Right forelimb (tissue), 1 donor: ENCODE measurements at places on chromosomes 11 and 22.

DNA sequence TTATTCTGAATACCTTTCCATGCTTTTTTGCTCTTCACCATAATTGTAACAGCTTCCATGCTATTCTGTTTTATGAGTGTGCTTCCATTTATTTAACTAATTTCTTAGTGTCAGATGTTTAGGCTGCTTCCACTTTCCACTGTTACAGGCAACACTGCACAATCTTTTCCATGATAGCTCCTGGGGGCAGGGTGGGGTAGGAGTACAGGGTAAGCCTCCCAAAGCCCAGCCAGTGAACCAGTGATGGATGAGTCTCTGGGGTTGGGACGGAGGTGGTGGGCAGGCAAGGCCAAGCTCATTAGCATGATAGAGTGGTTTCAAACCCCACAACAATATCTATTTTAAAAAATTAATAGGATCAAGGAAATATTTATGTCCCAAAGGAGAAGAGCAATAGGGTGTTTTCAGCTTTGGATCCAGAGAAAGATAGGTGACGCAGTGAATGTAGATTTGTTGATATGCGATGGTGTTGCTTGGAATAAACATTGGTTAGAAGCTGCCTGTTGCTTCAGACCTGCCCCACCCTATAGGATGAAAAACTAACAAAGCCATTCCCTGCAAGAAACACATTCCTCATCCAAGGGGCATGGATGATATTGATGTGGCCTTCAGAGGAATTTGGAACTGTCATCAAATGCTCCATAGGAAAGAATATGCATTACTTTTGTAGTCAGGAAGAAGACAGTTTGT, 17.1 kb upstream of the ELF5 start:
- DNase-seq: no peak

- no peak for DNase-seq
Observed at GRCh38 chr11:17535488-17535887, 8.7 kb downstream of the USH1C start.

DNA sequence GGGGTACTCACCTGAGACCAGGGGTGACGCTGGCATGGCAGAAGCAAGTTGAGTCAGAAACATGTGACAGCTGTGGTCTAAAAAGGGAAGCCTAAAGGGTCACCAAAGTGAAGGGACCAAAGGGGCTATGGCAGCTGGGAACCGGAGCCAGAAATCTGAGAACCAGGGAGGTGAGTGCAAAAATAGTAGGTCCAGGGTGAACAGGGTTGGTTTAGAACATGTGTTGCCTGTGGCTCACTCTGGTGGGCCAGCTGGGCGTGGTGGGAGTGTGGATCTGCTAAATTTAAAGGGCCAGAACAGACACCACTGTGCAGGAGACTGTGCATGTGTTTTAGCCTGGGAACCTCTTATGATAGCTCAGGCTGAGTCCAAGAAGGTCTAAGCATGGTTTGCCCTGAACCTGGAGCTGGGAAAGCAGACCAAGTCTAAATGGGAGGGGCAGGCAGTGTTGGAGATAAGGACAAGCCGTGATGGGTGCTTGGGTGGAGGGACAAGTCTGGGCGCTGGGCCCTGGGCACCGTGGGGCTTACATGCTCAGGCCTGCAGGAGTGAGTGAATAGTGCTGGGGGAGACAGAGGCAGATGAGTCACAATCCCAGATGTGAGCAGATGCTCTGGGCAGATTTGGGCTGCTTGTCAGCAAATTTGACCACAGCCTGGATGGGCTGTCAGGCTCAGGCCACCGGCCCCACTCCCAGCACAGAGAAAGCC, 41.4 kb upstream of the ZBED5 start:
- DNase-seq: peak; percentile 72

GRCh38 chr11:135036488-135037297, 624.7 kb upstream of the B3GAT1 start:
- no peak for DNase-seq

GRCh38 chr11:7494086-7494745, 8.9 kb downstream of the OLFML1 start:
- no peak for DNase-seq

- peak; percentile 78 for DNase-seq
Observed at GRCh38 chr11:130403271-130403804, 25.1 kb downstream of the ADAMTS8 start.

DNA sequence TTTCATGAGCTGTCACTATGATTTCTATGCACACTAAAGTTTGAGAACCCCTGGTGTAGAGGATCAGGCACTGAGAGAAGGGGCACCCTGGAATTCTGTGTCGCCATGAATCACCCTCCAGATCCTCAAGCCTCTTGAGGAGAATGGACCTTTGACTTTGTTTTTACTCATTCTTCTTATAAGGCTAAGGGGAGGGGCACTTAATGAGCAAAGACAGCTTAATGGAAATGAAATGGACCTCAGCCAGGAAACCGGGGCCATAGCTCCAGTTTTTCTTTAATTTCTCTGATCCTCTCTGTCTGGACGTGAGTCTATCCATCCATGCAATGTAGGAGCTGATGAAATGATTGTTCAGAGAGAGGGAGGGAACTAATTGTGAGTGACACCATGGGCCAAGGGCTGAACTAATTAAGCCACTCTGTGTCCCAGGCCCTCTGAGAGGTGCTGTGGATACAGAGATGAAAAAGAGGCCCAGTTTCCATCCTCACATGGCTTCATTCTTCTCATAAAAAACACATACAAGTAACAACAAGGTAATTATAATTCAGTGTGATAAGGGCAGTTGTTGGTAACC, 32.8 kb downstream of the OR2AT4 start:
- no peak for DNase-seq

DNA sequence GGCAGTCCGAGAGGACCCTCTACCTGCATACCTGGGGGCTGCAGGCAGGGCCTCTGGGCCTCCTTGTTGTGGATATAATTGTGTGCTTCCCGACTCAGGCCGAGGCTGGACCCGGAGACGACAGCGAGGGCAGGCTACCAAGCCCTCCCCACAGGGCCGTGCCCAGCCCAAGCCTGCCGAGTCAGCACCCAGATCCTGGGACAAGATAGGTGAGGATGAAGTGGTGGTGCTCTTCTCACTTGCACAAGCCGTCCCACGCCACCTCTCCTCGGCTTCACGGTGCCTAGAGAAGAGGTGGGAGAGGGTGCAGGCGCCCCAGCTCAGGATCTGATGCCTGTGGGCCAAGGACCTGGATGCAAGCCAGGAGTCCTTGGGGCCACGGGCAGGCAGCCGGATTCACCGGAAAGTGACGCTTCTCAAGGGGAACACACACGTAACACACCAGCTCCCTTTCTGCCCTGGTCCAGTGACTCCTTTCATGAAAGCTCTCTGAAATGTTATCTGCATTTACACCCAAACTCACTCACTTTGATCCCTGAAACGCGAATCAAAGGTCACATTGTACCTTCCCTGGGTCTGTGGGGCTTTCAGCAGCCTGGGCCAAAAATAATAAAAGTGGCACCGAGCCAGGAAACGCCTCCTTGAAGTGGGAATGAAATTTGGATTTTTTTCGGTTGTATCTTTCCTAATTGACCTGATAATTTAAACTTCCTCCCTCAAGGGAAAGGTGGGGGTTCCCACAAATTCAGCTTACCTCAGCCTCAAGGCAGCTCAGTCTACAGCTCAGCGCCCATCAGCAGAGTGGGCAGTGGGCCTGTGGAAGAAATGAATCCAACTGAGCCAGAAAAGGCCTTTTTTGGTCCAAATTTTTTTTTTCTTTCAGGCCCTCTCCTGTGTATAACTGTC, 1.1 kb upstream of the GNB1L start:
- peak; percentile 52 for DNase-seq

- DNase-seq: no peak
Observed at GRCh38 chr11:82763167-82763566, 29.5 kb upstream of the FAM181B start.

DNA sequence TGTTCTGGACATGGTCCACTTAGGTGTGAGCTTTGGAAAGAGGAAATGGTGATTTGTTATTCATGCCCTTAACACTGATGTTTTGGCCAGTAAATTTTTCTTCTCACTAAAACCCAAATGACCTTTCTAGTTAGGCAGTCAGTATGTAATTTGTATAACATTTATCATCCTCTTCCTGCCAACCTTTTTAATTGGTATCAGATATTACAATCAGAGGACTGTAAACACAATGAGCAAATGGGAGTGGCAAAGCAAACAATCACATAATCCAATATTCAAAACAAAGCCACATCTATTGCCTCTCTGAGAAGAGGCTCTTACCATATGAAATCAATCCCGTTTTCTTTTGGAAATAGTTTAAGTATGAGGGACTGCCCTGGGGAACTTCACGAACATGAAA, 49.1 kb downstream of the BBOX1 start:
- no peak for DNase-seq

DNA sequence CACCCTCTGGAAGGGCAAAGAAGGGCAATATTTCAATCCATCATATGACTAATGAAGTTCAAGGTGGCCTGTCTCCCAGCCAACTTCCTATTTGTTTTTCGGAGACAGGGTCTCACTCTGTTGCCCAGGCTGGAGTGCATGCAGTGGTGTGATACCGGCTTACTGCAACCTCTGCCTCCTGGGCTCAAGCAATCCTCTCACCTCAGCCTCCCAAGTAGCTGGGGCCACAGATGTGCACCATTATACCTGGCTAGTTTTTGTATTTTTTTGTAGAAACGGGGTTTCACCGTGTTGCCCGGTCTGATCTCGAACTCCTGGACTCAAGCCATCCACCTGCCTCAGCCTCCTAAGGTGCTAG, 13.4 kb downstream of the ABTB2 start:
- DNase-seq: no peak

DNA sequence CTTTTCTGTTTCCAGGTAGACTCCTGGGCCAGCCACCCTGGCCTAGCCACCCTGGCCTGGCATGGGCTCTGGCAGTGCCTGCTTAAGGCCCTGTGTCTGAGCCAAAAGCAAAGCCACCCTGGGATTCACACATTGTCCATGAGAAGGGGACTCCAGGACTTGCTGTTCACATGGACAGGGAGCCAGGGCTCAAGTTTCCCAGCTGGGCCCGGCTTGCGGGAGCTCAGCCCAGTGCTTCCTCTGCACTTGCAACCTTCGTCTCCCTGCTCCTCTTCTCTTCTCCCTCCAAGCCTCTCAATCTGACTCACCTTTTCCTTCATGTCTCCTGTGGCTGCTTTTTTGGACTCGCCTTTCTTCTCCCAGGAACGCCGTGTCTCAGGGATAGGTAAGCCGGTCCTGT, 130.3 kb downstream of the MICAL2 start:
- no peak for DNase-seq

DNA sequence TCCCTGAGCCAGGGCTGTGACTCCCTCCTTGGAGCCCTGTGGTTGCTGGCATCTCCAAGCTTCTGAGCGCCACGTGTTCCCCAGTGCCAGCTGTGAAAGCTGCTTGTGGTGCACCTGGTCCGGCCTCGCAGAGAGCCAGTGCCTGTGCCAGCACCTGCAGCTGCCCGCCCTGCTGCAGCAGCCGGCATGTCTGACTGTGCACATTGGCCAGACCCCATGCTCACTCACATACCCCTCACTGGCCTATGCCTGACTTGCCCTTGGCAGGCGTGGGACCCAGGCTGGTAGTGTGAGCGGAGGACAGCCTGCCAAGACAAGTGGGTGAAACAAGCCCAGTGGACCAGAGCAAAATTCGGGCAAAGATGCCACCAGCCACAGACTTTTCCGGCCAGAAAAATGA, 9.8 kb downstream of the MRPL48 start:
- DNase-seq: peak; percentile 48

GRCh38 chr11:34493468-34493867, 20.1 kb downstream of the ELF5 start:
- no peak for DNase-seq

DNA sequence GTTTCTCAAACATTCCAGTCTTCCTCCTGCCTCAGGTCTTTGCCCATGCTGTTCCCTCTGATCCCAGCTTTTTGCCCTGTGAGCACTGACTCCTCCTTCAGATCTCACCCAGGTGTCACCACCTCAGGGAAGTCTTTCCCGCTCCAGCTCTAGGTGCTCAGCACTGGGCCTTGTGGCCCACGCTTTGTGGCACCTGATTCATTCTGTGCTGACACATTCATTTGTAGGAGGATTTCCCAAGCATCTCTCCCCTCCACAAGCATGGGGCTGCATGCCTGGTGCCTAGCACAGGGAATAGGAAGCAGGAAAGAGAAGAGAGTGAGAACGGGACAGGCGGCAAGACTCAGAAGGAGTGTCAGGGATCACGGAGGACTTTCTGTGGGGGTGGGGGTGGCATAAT, 17.6 kb downstream of the MPPED1 start:
- no peak for DNase-seq

GRCh38 chr22:33303099-33303498, 244.9 kb upstream of the SYN3 start:
- no peak for DNase-seq

DNA sequence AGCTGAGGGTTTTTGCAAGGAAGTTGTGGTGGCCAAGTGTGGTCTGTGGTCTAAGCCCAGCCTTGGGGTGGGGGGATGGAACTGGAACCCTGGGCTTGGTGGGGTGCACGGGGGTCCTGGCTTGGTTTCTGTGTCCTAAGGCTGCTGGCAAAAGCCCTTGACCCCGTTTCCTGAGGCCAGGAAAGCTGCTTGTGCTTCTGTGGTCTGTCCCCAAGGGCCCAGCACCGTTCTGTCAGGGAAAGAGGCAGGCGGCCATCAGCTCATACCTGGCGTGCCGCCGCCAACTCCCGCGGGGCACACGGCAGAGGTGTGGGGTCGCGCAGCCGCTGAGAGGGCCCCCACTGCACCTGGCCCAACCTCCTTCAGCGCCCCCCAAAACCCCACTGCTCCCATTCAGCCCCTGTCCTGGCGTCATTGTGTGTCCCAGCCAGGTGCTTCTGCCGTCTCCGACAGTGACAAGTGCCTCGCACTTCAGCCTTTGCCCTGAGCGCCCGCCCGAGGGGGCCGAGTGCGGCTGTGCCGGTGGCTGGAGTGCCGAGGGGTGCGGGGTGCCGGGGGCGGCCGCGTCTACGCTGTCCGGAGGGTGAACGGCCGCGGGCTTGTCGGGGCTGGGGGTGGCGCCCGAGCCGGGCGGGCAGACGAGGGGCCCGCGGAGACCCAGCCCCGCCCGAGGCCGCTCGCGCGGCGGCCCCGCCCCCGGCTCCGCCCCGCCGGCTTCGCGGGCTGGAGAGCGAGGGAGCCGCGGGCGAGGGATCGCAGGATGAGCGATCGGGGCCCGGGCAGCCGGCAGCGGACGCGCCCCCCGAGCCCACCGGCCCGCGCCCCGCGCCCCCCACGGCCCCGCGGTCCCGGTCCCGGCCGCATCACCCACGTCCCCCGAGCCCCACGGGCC, at the start of gene CNIH2:
Gene CNIH2, plus strand, starts transcription at position 705 of the 892 bp plus-strand sequence. CDS start 282 bp downstream, outside the sequence.
- DNase-seq: no peak

GRCh38 chr11:64360448-64360921, 1.5 kb downstream of the RPS6KA4 start:
- no peak for DNase-seq

DNA sequence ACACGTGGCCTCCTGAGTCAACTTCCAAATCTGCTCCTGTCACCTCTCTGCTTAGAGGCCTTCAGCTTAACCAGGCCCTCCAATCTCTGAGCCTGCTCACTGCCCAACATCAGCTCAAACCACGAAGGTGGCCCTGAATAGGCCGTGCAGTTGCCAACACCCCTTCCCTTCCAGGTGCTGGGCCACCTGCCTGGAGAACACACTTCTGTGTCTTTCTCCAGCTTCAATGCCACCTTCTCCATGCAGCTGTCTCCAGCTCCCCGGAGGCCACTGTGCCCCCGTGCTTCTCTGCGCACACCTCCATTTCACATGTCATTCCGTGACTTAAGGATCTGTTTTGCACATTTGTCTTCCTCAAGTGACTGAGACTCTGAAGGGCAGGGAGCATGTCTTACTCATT, 5.3 kb downstream of the RELA start:
- DNase-seq: no peak
